ENCODE measurements at places on chromosomes 5 and 9.

DNA sequence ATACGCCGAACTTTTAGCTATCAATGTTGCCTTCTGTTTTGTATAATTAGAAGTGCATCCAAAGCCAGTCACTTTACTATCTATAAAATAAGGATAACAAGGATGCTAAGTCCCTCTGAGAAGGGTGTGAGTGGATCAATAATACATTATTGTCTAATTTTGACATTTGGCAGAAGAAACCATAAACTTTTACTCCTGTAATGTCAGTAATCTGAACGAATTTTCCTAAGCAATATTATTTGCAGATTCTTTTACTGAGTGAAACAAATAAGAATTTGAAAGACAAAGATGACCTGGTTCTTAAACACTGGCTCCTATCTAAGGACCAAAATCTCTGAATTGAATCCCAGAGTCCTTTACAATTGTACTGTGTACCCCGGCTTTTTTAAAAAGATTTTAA is 126.6 kb upstream of the TMEM161B start:
- H3K4me1 ChIP-seq, result no peaks in the 10 kb centered on the region
- no peaks in the 10 kb centered on the region for H3K27me3 ChIP-seq
- no peak overlapping the region for H3K4me3 ChIP-seq
- H3K27ac ChIP-seq, result no peak overlapping the region

DNA sequence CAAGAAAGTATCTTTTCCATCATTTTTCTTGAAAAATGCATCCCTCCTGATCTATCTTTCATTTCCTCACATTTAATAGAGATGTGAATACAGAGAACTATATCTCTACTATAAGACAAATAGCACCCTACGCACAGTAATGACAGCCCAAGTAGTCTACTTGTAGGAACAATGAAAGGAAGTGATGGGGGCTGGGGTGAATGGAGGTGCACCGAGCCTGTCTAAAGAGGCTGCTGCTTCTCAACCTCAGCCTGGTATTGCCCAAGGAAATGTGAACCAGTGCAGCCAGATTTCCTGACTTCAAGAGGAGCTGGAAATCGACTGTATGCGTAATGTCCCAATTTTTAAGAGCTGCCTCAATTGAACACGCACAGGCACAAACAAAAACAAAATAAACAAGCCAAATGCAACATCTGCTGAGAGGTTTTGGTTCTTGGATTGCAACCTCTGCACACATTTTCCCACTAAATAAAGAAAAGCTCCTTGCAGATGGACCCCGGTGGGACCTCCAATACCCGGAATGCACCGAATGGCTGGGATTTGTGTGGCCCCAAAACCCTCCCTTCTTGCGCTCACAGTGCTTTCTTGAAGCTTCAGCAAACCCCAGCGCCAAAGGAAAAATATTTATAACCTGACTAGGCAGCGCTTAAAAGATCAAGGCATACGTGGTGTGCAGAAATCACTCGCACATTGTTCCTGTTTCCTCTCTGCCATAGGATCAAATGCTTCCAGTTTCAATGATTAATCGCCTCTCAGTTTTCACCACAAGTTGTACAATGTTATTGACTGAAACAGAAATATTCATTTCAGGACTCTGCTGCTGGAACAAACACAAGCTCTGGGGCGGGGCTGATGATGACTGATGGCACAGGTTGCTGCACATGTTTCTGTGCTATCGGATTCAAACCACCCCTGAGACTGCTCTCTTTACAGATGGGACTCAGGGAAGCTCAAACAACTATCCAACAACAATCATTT is 68.3 kb downstream of the KCNIP1 start:
- H3K27ac ChIP-seq, result no peak overlapping the region
- H3K36me3 ChIP-seq, result no peaks in the 10 kb centered on the region
- no peaks in the 10 kb centered on the region for H3K4me1 ChIP-seq
- H3K4me3 ChIP-seq, result no peak overlapping the region
- DNase-seq, result no peak
- peaks cover 83% of the 10 kb centered on the region for H3K27me3 ChIP-seq

DNA sequence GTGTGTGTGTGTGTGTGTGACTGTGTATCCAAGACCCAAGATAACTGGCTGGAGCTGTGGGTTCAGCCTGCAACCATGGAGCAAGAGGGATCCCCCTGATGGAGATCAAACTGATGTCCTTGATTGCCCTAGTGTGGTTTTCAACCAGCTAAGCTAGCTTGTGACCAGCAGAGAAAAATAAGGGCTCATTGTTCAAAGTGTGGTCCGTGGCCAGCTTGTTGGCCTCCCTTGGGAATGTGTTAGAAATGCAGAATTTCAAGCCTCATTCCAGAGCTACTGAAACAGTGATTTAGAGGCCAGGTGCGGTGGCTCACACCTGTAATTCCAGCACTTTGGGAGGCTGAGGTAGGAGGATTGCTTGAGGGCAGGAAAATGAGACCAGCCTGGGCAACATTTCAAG is 79.9 kb downstream of the ACER2 start:
- H3K27me3 ChIP-seq, result peaks cover 23% of the 10 kb centered on the region
- no peaks in the 10 kb centered on the region for H3K36me3 ChIP-seq
- no peaks in the 10 kb centered on the region for H3K4me1 ChIP-seq
- no peak for DNase-seq
- H3K4me3 ChIP-seq, result no peak overlapping the region

DNA sequence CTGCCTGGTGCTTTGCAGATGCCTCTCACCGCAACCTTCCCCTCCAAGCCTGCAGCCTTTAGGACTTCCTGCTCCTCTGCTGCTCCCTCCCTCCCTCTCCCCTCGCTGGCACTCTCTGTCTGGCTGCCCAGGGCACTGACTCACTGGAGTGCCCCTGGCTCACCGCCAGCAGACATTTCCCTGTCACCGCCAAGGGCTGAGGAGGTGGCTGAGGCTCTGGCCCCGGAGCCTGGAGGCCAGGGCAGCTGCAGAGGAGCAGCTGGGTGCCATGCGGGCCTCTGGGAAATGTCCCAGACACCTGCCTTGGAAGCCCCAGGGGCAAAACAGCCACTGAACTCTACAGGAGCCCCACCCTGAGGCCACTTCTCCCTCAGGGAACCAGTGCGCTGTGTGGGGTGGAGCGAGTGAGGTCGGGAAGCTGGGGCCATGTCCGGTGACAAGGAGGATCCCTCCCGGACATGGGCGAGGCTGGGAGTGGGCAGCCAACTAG is 53.4 kb downstream of the TENT4A start:
- DNase-seq, result peak; percentile 77
- H3K4me3 ChIP-seq, result peak overlapping the region; percentile 48
- H3K27ac ChIP-seq, result peak overlapping the region; percentile 50

GRCh38 chr9:121372239-121373010 is 2.4 kb upstream of the STOM start:
- H3K4me1 ChIP-seq, result no peaks in the 10 kb centered on the region
- H3K27me3 ChIP-seq, result no peaks in the 10 kb centered on the region
- no peak for DNase-seq
- H3K27ac ChIP-seq, result no peak overlapping the region

DNA sequence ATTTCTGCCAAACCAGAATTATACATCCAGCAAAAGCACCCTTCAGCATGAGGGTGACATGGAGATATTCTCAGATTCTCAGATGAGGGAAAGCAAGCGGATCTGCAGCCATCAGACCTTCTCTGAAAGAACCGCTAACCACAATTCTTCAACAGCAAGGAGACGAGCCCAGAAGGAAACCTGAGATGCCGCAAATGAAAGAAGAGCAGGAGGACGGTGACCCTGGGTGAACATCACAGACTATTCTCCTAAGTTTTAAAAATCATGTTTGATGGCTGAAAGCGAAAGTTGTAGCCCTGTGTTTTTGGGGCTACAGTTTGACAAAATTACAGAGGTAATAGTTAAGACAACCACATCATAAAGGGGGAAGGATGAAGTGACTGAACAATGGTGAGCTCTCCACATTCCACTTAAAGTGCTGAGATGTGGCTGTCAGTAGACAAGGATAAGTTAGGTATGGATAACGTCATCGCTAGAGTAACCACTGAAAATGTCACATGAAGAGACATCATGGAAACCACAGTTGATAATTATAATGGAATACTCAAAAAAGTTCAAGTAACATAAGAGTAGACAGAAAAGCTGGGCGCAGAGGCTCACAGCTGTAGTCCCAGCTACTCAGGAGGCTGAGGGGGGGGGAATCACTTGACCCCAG is 31.5 kb upstream of the NSMF start:
- H3K4me3 ChIP-seq, result no peak overlapping the region
- peaks cover 2% of the 10 kb centered on the region for H3K4me1 ChIP-seq

- H3K36me3 ChIP-seq, result no peaks in the 10 kb centered on the region
- H3K27me3 ChIP-seq, result no peaks in the 10 kb centered on the region
- H3K27ac ChIP-seq, result no peak overlapping the region
- no peak for DNase-seq
- no peaks in the 10 kb centered on the region for H3K4me1 ChIP-seq
Observed at GRCh38 chr9:77945798-77946197, 85.8 kb downstream of the GNAQ start.

- H3K4me3 ChIP-seq, result no peak overlapping the region
- no peak overlapping the region for H3K27ac ChIP-seq
- no peak for DNase-seq
- H3K4me1 ChIP-seq, result no peaks in the 10 kb centered on the region
- H3K27me3 ChIP-seq, result no peaks in the 10 kb centered on the region
- H3K36me3 ChIP-seq, result no peaks in the 10 kb centered on the region
Observed at GRCh38 chr5:93782978-93783377, 41.6 kb upstream of the POU5F2 start.

- H3K4me1 ChIP-seq, result no peaks in the 10 kb centered on the region
- no peaks in the 10 kb centered on the region for H3K27me3 ChIP-seq
- no peak overlapping the region for H3K27ac ChIP-seq
- no peak for DNase-seq
- H3K4me3 ChIP-seq, result no peak overlapping the region
- H3K36me3 ChIP-seq, result no peaks in the 10 kb centered on the region
Observed at GRCh38 chr5:94385767-94386166, 232.6 kb downstream of the KIAA0825 start.

GRCh38 chr5:174065528-174066197 is 20.2 kb downstream of the NSG2 start:
- no peak overlapping the region for H3K27ac ChIP-seq
- peaks cover 44% of the 10 kb centered on the region for H3K27me3 ChIP-seq
- no peak for DNase-seq

DNA sequence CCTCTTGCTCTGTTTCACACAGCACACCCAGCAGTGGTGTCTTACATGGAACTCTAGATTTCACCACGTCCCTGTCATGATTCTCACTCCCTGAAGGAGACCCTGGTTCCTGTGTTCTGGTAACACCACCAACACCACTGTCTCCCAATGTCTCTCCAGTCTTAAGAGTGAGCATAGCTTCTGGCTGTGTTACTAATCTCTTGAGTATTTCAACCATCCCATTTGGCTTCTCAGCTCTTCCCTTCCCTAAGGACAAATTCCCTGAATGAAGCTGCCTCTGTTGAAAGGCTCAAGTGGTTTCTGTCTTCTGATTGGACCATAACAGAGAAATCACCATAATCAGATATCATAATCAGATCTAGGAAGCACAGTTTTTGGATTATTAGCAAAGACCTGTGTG is 311.8 kb downstream of the DNAH5 start:
- H3K4me1 ChIP-seq, result no peaks in the 10 kb centered on the region
- no peak overlapping the region for H3K4me3 ChIP-seq
